Stomach (tissue), 19 donors: ENCODE measurements at places on chromosomes 1 and 21. TPM values are rescaled to one million over a fixed set of nuclear protein-coding genes. Genes with fewer than 3 reads are reported as not detected.

- H3K27me3 ChIP-seq: no peaks in the 10 kb centered on the region
- no peaks in the 10 kb centered on the region for H3K4me1 ChIP-seq
- H3K36me3 ChIP-seq: no peaks in the 10 kb centered on the region
- no peak overlapping the region for H3K27ac ChIP-seq
- H3K4me3 ChIP-seq: no peak overlapping the region
- no peak for DNase-seq
Observed at GRCh38 chr1:7250176-7250575, 464.9 kb downstream of the CAMTA1 start.

GRCh38 chr1:160171980-160172379, 18.4 kb upstream of the CASQ1 start:
- DNase-seq: no peak
- H3K4me1 ChIP-seq: no peaks in the 10 kb centered on the region
- H3K4me3 ChIP-seq: no peak overlapping the region
- no peak overlapping the region for H3K27ac ChIP-seq

GRCh38 chr1:46599059-46599970, 4.8 kb downstream of the MKNK1 start:
- no peak overlapping the region for H3K27ac ChIP-seq
- H3K4me1 ChIP-seq: peaks cover 25% of the 10 kb centered on the region
- H3K4me3 ChIP-seq: no peak overlapping the region
- H3K27me3 ChIP-seq: no peaks in the 10 kb centered on the region

GRCh38 chr1:26237230-26237966, 3.4 kb downstream of the CEP85 start:
- no peaks in the 10 kb centered on the region for H3K27me3 ChIP-seq
- DNase-seq: no peak
- H3K4me3 ChIP-seq: no peak overlapping the region
- no peaks in the 10 kb centered on the region for H3K36me3 ChIP-seq
- no peak overlapping the region for H3K27ac ChIP-seq

The DMRTA2 gene
- not detected for total RNA-seq

The MYBPH gene
- not detected for total RNA-seq
